AG09319 (cell line): ENCODE measurements at places on chromosomes 5 and 9.

DNA sequence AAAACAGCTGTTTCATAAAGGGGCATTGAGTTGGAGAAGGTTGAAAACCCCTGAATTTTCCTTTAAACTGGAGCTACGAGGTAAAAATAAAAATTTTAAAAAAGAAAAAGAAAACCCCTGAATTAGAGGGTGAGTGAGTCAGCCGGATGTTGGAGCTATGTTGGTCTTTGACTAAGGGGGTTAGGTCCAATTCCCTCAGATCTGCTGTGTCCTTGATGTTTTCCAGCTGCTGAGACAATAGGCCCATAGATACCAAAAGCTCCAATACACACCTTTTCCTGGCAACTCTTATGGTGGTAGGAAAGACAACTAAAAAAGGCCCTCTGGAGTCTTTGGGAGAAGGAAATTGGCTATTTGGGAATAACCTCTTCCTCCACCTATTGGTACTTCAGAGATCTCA is 79.4 kb upstream of the SAP30L start:
- no peak for DNase-seq

GRCh38 chr5:72487177-72487576 is 20.0 kb downstream of the ZNF366 start:
- DNase-seq = no peak

- no peak for DNase-seq
Observed at GRCh38 chr9:4126184-4126865, 173.5 kb downstream of the GLIS3 start.

- DNase-seq = no peak
Observed at GRCh38 chr5:76820526-76820890, 1.7 kb downstream of the F2RL1 start.

DNA sequence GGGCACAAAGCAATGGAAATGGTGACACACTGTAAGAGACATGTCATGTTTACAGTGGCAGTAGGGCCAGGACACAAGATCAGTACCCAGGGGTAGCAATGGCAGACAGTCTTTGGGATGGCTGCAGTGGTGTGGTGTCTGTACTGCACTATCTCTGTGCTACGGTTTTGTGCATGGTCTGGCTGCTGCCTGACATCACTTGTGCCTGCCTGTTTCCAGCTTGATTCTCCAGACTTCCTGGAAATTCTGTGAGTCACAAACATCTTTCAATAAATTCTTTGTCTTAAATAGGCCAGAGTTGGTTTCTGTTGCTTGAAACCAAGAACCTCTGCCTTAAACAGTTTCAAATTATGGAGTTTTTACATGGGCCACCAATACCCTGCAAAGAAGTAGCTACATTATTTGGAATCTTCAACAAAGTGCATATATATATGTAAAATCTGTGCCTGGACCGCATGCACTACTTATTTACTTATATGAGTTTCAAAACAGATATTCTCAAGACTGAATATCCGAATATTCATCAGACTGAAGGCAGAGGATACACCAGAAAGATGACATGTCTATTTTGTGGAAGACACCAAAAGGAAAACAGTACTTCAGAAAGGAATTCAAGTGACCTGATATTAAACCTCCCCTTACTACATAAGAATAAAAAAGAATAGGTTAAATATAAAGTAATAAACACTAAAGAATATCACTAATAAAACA is 188.1 kb downstream of the RFX3 start:
- DNase-seq = peak; percentile 7
